ENCODE measurements at places on chromosomes 13 and 19.

DNA sequence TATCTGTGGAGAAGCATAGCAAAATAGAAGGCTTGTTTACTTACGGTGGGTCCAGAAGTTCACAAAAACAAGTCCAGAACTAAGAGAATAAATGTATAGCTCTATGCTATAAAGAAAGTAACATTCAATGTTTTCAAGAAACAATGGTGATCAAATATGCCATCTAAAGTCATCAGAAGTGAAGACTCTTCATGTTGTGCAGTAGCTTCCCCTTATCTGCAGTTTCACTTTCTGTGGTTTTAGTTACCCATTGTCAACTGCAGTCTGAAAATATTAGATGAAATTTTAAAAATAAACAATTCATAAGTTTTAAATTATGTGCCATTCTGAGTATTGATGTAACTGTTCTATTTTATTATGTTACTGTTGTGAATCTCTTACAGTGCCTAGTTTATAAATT lies 72.5 kb downstream of the EDNRB start:
- DNase-seq: peak; percentile 20

DNA sequence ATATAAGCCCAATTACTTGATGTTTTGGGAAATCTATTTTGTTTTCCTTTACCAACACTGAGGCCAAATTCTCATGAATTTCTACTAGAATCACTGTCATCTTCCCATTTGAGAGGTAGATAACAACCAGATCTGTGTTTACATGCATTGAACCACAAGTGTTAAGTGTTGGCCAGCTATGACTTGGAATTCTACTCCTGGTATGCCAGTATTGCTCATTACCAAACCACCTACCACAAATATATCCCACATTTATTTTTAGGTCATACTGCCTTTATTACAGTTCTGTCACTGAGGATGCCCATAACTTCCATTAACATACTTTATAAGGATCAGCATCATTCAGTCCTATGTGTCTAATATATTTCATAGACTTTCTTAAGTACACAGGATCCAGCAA lies 328.9 kb downstream of the DIAPH3 start:
- DNase-seq: no peak

DNA sequence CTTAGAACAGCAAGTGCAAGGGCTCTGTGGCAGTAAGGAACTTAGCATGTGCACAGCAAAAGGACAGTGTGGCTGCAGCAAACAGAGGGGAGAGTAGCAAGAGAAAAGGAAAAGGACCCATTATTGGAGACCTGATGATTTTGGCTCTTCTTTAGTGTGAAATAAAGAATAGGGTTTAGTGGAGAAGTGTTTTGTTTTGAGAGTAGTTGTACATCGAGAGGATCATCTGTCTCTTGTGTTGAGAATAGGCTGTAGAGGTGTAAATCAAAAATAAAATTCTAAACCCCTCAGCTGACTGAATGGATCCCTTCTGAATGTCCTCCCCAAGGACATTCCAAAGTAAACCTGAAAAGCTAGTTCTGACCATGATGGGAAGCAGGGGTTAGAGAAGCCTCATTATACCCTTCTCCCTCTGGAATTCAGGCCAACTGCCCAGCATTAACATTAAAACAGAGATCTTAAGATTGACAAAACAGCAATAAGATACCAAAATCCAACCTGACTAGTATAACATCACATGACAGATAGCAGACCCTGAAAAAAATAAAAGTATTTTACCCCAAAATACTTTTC lies 73.6 kb upstream of the OBI1 start:
- DNase-seq: no peak

- DNase-seq: no peak
Measured at GRCh38 chr19:47005164-47005641, 14.4 kb upstream of the NPAS1 start.

- peak; percentile 97 for DNase-seq
Measured at GRCh38 chr19:51735759-51736449, 12.1 kb upstream of the HAS1 start.

DNA sequence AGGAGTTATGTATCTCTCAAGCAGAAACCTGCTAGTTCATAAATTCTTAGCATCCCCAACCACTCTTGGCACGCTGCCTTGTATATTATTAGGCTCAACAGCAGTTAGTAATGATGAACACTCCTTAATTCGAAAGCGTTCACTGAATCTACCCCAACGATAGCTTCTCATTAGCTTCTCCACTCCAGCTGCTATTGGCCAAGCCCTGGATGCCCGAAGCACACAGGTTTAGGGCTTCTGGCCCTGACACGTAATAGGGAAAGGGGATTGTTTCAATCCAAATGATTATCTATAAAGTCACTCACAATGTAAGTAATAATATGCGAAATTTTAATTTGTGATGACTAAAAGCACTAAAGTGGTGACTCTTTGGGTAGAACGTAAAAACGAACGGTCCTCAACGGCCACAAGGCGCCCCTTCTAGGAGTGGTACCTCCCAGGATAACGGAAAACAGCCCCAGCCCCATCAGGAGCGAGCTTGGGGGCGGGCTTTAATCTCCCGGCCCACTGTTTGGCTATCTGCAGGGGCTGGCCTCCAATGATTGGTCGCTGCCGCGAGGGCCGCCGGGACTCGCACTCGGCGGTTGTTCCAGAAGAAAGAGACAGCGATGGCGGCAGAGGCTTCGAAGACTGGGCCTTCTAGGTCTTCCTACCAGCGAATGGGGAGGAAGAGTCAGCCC lies at the start of gene RNF17:
Gene RNF17, plus strand, starts transcription at position 574 of the 680 bp plus-strand sequence. Its CDS starts 35 bp downstream, at position 609.
- no peak for DNase-seq

DNA sequence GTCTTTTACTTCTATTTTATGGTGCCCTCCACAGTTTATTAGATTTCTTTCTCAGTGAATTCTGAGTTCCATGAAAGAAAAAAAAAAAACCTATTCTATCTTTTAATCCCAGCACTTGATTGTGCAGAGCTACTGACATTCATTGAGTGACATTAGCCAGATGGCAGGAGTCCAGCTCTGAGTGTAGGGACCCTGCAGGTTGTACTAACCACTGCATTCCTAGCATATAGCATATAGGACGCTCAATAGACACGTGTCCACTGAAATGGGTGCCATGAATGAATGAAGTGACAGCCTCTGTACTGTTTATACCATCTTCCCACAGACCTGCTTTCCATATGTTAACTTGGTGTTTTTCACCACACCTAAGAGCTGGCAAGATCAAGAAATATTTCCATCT lies 206.3 kb downstream of the RAP2A start:
- no peak for DNase-seq

- no peak for DNase-seq
Measured at GRCh38 chr19:27972291-27973040, 1240.5 kb downstream of the UQCRFS1 start.

GRCh38 chr19:5676105-5676771 lies 4.1 kb downstream of the MICOS13 start:
- no peak for DNase-seq

GRCh38 chr13:46633416-46633815 lies 80.4 kb downstream of the LRCH1 start:
- no peak for DNase-seq

DNA sequence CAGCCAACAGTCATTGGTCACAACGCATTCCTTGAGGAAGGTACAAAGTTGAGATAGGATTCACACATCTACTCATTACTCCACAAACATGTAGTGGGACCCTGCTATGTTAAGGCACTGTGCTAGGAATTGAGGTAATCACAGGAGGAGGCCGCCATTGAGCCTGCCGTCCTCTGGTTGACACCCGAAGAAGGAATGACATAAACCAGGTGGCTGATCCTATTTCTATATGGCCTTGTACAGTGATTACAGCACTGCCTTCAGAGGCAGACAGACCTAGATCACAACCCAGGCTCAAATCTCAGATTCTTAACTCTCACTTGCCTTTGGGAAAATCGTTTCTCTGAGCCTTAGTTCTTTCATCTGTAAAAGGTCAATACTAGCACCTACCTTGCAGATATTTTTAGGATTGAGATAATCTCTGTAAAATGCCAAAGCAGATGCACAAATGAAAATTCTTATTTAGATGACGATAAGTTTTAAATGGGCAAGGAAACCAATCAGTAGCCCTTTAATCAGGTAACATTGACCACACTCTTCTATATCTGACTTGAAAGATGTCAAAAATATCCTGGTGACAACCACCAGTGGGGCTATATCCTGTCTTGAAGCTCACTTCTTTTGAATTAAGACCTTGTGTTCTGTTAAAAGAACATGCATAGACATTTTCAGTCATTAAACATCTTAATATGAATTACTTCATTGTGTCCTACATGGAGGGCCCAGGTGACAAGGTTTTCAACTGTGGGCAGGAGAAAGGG lies 251.6 kb downstream of the KCTD12 start:
- no peak for DNase-seq

GRCh38 chr13:67943116-67943515 lies 713.0 kb upstream of the PCDH9 start:
- no peak for DNase-seq

DNA sequence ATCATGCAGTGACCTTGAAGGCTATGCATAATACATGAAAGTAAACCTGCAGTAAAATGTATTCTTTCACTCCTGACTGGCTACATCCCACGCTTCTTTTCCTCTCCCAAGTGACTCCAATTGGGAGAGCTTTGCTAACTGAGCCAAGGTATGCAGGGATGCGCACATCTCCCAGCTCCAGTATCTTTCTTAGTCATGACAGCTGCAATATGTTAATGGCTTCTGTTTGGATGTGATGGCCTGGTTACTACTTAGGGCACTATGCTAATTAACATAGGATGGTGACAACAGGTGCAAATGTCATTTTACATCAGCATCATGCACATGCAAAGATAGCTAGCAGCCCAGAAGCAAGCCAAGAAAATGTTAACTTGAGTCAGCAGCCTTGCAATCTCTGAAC lies 134.7 kb downstream of the POU4F1 start:
- no peak for DNase-seq

All from inflammatory macrophage treated with lipopolysaccharide for 1 hour (primary cell).